ENCODE measurements at places on chromosomes 7 and 10. TPM values are rescaled to one million over a fixed set of nuclear protein-coding genes. Genes with fewer than 3 reads are reported as not detected.

DNA sequence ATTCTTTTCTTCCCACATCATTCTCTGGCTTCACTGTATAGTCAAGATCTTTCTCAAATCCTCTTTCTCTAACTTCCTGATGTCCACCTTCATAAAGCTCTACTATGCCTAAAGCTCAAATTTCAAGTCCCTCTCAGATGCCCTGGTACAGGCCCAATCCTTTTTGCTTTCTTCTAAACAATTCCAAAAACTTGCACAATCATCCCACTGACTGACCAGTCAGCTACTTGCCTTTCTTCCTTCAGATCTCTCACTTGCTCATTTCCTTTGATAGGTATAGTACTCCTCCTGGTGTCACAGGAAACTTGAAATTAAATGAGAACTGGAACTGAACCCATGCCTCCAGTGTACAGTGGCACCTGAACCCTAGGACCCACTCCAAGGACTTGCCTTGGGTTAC lies 18.2 kb downstream of the SEC31B start:
- peaks cover 45% of the 10 kb centered on the region for H3K36me3 ChIP-seq
- DNase-seq: no peak
- H3K4me1 ChIP-seq: no peaks in the 10 kb centered on the region
- no peak overlapping the region for H3K4me3 ChIP-seq

The C10orf105 gene
- 0.14 TPM for total RNA-seq

The SKAP2 gene
- total RNA-seq: 35.1 TPM

GRCh38 chr10:102705531-102705930 lies 8.7 kb downstream of the ARL3 start:
- no peak overlapping the region for H3K4me3 ChIP-seq
- no peak for DNase-seq
- H3K4me1 ChIP-seq: no peaks in the 10 kb centered on the region
- H3K27me3 ChIP-seq: no peaks in the 10 kb centered on the region
- no peaks in the 10 kb centered on the region for H3K36me3 ChIP-seq

- H3K4me3 ChIP-seq: no peak overlapping the region
- no peaks in the 10 kb centered on the region for H3K36me3 ChIP-seq
- no peaks in the 10 kb centered on the region for H3K4me1 ChIP-seq
- no peak overlapping the region for H3K27ac ChIP-seq
These were observed 13.4 kb downstream of the SLC26A3 start for GRCh38 chr7:107789647-107790046.

Data from natural killer cell (primary cell).